ENCODE measurements at places on chromosomes 2 and 18.

GRCh38 chr2:160747501-160748170, 254.0 kb upstream of the RBMS1 start:
- DNase-seq: peak; percentile 75

DNA sequence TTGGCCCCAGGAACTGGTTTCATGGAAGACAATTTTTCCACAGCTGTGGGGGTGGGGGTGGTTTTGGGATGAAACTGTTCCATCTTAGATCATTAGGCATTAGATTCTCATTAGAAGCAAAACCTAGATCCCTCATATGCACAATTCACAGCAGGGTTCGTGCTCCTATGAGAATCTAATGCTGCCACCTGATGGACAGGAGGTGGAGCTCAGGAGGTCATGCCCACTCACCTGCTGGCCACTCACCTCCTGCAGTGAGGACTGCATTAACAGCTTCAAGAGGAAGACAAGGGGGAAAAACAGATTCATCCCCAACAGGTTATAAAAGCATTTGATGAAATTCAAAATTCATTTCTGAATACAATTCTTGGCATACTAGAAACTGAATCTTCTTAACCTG, 38.5 kb downstream of the THAP4 start:
- DNase-seq: peak; percentile 20

- DNase-seq: peak; percentile 93
Observed at GRCh38 chr2:191376981-191377629, 131.9 kb downstream of the MYO1B start.

DNA sequence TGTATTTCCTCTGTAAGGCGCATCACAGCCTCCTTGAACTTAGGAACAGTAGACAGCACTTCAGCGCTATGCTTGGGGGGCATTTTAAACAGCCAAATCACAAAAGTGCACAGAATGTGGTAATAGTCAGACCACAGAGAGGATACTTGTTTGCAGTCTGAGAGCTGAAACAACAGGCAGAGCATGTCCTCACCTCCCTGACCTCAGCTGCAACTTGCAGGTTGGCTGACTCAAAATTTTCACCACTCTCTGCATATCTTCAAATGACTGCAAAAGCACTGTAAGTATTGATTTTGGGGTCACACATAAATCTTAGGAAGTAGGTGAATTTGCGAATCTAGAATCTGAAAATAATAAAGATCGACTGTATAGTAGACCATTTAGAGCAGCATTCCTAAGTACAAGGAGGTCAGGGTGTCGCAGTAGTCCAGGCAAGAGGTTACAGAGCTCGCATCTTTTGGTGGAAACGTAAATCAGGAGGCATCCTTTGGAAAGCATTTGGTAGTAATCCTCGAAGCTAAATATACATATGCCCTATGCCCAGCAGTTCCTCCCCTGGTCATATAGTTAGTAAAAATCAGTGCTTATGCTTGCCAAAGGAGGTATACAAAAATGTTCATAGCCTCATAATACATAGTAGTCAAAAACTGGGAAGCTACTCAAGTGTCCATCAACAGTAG, 108.2 kb upstream of the MYCN start:
- DNase-seq: no peak

DNA sequence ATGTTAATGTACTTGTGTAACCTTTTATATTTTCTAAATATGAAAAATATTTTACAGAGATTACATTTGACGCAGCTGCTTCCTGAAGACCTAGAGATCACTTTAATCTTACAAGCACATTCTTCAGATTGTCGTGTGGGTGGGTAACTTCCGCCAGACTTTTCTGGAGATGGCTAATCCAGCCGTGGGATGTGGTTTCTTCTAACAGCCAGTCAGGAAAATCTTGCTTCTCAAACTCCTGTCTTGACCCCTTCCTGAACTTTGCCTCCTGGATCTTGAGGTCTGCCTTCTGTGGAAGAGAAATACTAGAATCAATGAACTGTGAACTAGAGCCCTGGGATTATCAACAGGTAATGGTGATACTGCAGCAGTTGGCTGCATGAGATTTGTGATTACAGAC, 401.6 kb upstream of the TNP1 start:
- DNase-seq: peak; percentile 88

- no peak for DNase-seq
Observed at GRCh38 chr2:20430035-20430434, 16.8 kb upstream of the RHOB start.

GRCh38 chr18:36661999-36662398, 166.8 kb downstream of the TPGS2 start:
- DNase-seq: peak; percentile 39

- DNase-seq: no peak
Observed at GRCh38 chr2:137316075-137316474, 550.7 kb downstream of the THSD7B start.

DNA sequence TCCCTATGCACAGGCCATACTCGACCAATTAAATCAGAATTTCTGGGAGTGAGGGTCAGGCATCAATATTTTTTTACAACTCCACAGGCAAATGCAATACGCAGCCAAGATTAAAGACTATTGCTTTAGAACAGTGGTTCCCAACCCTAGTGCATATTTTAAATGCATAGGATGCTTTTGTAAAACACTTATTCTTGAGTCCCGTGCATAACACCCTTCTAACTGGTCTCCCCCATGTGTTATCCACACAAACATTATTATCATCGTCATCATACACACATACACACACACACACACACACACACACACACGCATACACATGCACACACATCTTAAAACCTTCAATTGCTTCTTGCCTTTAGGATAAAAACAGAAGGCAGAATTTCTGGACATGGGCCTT, 145.0 kb upstream of the PELI1 start:
- no peak for DNase-seq

DNA sequence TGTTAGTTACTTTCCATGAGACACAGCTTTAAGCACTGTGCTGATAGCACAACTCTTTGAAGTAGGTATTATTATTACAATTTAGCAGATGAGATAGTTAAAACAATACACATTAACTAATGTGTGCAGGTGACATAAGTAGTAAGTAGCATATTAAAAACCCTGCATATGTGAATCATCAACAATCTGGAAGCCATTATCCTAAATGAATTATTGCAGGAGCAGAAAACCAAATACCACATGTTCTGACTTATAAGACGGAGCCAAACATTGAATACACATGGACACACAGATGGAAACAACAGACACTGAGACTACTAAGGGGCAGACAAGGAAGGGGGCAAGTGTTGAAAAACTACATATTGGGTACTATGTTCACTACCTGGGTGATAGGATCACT, 300.3 kb upstream of the GULP1 start:
- no peak for DNase-seq

DNA sequence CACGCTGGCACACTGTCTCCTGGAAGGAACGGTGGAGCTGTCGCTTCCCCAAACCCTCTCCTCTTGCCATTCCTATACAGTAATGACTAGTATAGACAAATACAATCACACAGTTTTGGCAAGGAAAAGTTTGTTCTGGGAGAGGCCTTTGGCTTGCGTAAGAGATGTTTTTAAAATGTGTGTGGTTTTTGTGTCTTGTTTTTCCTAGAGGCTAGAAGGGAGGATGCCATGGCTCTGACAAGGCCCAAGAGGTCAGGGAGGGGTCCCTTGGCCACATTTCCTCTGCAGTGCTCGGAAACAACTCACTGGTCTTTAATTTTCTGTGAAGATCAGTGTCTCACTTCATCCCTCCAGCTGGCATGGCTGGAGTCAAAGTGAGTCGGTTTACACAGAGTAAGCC, 195.9 kb downstream of the SH3RF3 start:
- DNase-seq: peak; percentile 99
